Fibroblast of skin of left biceps (primary cell): ENCODE measurements at places on chromosomes 13 and 19.

DNA sequence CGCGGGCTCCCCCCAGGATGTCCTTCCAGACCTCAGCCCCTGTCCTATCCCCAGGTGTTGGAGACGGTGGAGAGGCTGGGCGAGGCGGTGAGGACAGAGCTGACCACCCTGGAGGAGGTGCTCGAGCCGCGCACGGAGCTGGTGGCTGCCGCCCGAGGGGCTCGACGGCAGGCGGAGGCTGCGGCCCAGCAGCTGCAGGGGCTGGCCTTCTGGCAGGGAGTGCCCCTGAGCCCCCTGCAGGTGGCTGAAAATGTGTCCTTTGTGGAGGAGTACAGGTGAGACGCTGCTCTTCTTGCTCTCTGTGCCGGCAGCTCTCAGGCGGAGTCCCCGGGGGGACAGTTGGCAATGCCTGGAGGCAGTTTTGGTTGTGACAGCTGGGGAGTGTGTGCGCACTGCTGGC lies 6.9 kb downstream of the TTYH1 start:
- DNase-seq, result no peak

DNA sequence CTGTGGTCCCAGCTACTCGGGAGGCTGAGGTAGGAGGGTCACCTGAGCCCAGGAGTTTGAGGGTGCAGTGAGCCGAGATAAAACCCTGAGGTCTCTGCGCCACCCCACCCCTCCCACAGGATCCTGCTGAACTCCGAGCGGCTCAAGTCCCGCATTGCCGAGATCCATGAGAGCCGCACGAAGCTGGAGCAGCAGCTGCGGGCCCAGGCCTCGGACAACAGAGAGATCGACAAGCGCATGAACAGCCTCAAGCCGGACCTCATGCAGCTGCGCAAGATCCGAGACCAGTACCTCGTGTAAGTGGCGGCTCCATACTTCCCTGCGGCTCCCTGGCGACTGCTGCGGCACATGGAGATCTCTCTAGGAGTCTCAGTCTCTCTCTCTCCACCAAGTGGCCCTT lies 6.6 kb upstream of the IFI30 start:
- no peak for DNase-seq

GRCh38 chr19:50488389-50489194 lies 11.9 kb upstream of the GARIN5A start:
- DNase-seq, result no peak

GRCh38 chr13:27461940-27462584 lies 11.7 kb upstream of the MTIF3 start:
- no peak for DNase-seq

GRCh38 chr13:30607908-30608307 lies 9.8 kb upstream of the USPL1 start:
- no peak for DNase-seq

DNA sequence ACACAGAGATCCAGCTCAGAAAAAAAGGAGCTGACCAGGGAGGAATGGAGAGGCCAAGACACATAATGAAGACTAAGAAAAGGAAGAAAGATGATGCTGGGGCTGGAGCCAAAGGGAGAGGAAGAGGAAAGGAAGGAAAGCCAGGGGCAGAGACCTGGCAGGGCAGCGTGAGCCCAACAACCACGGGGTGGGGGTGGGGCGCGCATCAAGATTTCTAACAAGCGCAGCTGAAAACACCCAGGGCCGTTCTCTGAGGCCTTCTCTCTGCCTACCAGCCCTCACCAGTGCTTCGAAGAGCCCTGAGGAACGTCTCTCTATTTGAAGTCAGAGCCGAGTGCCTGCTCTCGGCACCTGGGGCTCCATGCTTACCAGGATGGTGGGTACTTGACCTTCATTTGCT lies 23.6 kb upstream of the POU2F2 start:
- DNase-seq, result no peak

- no peak for DNase-seq
Observed at GRCh38 chr13:40432018-40432978, 234.1 kb downstream of the FOXO1 start.

- no peak for DNase-seq
Observed at GRCh38 chr13:73733706-73734105, 400.5 kb downstream of the KLF12 start.

- DNase-seq, result no peak
Observed at GRCh38 chr13:84187626-84188025, 305.4 kb upstream of the SLITRK1 start.

DNA sequence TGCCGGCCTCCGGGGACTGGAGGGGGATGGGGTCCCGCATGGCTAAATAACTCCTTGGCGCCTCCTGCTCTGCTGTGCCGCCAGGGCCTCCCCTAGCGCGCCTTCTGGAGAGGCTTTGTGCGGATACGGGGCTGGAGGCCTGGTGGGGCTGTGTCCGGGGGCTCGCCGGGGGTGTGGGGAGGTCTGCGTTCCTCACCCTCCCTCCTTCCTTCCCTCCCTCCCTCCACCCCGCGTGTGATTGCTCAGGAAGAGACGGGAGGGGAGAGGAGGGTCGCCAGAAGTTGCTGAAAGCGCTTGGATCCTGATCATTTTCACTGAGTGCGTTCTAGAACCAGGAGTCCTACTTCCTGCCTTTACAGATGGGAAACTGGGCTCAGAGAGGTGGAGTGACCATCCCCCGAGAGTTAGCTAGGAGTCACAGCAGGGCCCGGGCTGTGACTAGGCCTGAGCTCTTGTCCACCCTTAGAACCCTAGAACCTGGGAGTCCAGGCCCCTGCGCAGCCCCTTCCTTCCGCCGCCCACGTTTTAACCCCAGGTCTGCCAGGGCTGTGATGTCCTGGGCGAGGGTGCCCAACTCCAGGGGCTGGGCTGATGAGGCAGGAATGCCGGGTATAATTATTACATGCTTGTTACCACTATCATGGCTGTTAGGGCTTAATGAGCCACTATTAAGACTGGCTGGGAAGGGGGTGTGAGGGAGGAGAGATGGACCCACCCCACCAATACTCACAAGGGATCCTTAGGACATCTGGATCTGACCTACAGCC lies 782 bp upstream of the JUND start:
- DNase-seq, result no peak

GRCh38 chr19:7349961-7350711 lies 1.4 kb downstream of the ARHGEF18 start:
- DNase-seq, result no peak

- peak; percentile 20 for DNase-seq
Observed at GRCh38 chr19:4057931-4058692, 8.6 kb downstream of the ZBTB7A start.

DNA sequence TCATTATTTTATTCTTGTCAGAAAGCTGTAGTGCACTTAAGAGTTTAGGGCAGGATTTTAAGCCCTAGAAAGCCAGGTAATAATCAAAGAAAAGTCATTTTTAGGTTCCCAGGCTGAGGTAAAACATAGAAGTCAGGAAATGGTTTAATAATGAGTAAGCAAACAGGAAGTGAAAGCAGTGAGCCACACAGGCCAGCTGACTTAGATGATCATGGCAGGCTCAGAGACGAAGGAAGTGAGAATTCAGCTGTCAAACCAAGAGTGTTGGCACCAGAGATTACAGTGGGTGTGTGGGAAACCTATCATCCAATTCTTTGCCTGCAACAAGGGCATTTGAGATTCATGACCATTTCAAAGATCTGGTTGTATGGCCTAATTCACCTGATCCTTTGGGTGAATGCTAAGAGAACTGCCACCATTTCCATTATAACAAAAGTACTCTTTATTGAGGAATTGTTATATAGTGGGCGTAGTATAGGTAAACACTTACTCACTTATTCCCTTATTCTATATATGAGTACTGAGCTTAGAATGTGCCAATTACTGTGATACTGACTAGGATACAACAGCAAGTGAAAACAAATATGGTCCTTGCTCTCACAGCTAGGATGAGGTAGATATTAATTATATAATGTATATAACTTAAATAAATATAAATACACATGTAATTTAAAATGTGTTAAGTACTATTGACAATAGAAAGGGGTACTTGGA lies 103.7 kb upstream of the EDNRB start:
- DNase-seq, result no peak

GRCh38 chr13:46721054-46721453 lies 75.9 kb downstream of the ESD start:
- peak; percentile 13 for DNase-seq

- no peak for DNase-seq
Observed at GRCh38 chr13:71685072-71685471, 181.9 kb downstream of the DACH1 start.

GRCh38 chr19:28927456-28927855 lies 285.5 kb downstream of the UQCRFS1 start:
- DNase-seq, result no peak

DNA sequence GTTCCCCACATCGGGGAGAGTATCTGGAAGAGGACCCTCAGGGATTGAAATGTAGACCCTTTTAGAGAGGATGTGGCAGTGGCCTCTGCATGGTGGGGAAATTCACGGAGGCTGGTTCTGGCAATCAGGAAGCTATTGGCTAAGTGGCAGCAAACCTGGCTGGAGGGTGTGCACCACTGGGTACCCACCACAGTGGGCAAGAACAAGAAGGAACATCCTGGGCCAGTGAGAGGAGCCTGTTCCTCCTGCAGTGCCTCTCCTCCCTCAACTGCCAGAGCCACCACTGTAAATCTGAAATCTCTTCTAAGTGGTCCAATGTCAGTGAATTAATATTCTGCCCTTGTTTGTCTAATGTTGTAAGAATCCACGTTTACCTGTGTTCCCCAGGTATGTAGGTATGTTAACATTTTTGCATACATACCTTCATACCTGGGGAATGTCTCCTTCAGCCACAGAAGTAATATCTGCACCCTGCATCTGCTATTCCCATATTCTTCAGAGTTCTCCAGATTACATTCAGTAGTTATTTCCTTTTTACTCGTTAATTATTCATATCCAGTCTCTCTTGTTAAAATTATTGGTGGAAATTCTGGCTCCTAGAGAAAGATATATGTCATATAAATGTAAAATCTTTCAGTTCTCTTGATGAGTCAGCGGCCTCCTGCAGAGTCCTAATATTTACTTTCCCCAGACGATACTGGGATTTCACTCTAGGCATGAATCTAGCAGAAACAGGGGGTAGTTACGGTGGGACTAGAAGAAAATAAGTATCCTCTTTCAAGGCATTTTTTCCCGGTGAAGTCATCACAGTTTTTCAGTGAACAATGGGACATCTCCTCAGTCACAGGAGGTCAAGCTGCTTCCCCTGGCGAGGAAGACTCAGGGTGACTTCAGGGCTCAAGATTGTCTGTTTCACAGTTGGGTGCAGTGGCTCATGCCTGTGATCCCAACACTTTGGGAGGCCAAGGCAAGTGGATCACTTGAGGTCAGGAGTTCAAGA lies 148.3 kb downstream of the MYO16 start:
- peak; percentile 56 for DNase-seq

DNA sequence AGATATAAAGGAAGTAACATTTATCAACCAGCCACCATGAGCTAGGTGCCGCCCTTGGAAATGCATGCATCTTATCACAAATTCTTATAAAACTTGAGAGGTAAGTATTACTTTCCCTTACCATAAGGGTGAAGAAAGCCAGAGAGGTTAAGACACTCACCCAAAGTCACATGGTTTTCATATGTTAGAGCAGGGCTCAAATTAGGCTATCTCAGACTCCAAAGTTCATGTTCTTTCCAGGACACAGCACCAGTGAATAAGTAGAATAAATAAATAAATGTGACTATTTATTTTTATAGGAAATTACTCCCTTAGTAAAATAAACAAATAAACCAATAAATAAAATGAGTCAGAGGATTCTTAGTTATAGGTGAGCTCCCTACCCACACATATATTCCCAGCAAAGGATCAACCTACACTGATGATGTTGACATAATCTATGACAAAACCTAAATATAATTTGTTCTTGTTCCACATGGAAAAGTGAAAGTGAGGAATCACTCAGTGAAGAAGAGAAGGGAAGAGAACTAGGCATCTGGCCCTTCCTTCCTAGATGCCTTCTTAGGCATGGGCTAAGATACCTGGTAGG lies 27.2 kb downstream of the SPRY2 start:
- DNase-seq, result no peak

GRCh38 chr13:107642831-107643230 lies 572.5 kb downstream of the LIG4 start:
- no peak for DNase-seq

GRCh38 chr13:29573190-29573589 lies 22.3 kb downstream of the SLC7A1 start:
- no peak for DNase-seq

DNA sequence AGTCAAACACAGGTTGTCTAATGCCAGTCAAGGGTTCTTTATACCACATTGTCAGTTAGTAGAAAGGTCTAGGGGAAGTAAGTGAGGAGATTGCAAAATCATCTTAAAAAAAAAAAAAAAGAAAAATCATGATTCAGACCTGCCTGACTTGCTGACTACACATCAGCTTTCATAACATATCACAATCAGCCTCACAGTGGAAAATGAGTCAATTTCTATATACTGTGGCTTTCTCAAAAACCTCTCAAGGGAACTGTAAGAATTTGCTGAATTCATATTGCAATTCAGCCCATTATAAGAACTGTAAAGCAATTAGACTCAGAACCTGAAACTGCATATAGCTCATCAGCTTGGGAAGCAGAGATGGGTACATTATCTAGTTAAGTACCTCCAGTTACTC lies 75.3 kb upstream of the GPC6 start:
- peak; percentile 93 for DNase-seq

- peak; percentile 10 for DNase-seq
Observed at GRCh38 chr13:25848812-25849745, 202.7 kb downstream of the SHISA2 start.

DNA sequence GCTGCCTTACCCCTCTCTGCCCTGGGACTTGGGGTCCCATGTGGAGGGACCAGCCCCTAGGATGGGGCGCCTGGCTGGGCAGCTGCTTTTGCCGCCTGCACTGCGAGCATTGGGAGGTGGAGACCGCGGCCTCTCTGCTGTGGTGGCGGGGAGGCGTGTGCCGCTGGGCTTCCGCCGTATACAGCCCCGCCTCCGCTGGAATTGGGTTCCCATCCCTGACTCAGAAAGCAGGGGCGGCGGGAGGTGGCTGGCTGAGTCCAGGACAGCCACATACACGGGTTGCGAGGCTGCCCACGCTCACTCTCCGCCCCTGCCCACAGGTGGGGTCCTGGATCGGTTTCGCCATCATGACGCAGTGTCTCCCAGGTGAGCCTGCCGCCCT lies 6.6 kb downstream of the NDUFB7 start:
- no peak for DNase-seq

DNA sequence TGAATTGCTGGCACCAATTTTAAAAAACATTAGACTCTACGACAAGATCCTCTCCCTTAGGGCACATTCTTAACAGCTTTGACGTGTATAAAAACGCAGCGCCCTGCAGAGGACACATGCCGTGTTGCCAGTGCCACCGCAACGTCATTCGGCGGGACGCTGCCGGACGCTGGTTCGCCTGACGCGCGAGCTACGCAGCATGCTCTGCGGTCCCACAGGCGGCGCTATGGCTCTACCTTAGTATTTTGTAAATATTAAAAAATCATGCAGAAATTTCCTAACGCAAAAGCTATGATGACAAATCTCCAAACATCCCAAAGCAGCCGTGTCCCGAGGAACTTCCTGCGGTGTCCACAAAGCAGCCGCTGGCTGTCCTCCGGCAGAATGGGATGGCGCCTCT lies 4.2 kb upstream of the ADPRHL1 start:
- no peak for DNase-seq

- DNase-seq, result no peak
Observed at GRCh38 chr13:93244141-93244917, 17.7 kb downstream of the GPC6 start.
